ENCODE measurements at places on chromosomes 6 and 20.

DNA sequence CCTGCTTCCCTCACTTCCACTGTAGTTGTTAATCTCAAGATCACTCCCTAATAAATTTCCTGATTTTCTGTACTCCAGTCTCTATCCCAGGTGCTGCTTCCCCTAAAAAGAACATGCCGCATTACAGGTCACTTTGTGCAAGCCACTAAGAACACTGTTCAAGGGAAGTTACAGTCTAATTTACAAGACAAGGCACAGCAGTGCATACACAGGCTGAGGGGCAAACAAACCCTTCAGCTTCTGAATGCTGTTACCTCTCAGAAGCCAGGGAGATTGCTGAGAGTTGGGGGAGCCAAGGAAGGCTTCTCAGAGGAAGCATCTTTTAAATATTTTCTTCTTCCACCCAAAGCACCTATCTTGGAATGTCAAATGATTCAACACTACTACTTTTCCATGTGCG, 445.3 kb upstream of the FLRT3 start:
- DNase-seq, result no peak

DNA sequence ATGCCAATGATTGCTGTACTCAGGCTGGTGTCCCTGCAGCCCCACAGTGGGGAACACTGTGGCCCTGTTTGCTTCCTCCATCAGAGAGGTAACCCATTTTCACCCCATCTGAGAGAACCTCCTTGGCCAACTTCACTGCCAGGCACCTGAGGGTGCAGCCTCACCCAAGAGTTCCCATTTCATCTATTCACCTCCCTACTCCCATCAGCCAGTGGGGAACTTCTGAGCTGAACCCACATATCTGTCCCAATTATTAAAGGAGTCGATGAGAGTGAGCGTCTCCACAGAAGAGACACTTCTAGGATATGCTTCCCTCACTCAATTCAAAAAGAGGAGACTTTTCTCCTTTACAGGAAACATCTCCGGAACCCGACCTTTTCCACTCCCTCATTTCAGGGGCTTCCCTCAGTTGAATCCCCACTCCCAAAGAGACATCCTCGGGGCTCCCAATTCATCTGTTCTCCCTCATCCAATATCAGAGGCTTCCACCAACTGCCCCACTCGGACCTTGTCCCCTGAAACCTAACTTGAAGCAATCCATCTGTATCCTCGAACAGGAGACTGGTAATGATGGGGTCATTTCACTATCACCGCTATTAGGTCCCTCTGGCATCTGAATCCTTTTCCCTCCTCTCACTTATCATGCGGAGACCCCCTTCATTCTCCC, 988 bp downstream of the UBE2V1 start:
- DNase-seq, result no peak

DNA sequence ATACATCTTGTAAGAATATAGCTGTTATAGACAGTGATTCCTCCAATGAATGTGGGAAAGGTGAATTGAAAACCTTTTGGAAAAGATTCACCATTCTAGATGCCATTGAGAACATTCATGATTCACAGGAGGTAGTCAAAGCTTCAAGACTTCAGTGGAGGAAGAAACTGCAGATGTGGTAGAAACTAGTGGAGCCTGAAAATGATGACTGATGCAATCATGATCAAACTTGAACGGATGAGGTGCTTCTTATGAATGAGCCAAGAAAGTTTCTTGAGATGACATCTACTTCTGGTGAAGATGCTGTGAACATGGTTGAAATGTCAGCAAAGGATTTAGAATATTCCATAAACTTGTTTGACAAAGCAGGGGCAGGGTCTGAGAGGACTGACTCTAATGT, 66.7 kb upstream of the C6orf118 start:
- DNase-seq, result no peak

GRCh38 chr6:25083784-25084507, 148.2 kb upstream of the RIPOR2 start:
- DNase-seq, result no peak

- DNase-seq, result no peak
Observed at GRCh38 chr20:11753155-11753554, 164.5 kb upstream of the BTBD3 start.

DNA sequence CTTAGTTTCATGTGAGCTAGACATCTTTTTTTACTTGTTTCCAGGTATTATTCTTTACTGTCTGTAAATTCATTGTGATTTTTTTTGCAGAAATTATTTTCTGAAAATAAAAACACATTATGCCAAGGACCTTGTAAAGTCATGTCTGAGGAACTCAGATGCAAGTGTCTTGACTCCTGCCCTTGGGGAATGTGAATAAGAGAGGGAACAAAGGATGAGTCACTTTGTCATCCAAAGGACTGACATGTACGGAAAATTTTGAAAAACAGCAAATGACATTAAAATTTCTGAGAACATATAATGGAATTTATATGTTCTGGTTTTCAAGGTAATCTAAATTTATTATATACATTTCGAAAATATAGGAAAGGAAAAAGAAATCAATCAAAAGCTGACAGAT, 660.4 kb downstream of the CD109 start:
- DNase-seq, result no peak

GRCh38 chr6:39870950-39871349, 63.3 kb downstream of the MOCS1 start:
- no peak for DNase-seq

DNA sequence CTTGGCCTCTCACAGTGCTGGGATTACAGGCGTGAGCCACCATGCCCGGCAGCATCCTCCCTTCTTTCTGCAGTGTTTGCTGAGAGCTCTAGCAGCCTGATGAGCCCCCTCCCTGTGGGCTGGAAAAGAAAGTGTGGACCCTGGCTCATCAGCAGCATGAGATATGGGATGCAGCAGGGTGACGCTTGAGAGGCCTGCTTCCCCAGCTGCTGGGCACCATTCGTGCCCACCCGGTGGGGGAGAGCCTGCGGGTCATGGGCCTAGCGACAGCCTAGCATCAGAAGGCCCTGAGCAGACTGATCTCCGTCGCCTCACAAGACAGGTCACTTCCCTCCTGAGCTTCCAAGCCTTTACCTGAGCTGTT, 16.0 kb upstream of the CCDC167 start:
- no peak for DNase-seq
